Left lung (tissue), 14 donors: ENCODE measurements at places on chromosomes 6 and 20. TPM values are rescaled to one million over a fixed set of nuclear protein-coding genes. Genes with fewer than 3 reads are reported as not detected.

The HLA-G gene
- total RNA-seq: 11.1 TPM

The CGAS gene
- total RNA-seq: 11.8 TPM

DNA sequence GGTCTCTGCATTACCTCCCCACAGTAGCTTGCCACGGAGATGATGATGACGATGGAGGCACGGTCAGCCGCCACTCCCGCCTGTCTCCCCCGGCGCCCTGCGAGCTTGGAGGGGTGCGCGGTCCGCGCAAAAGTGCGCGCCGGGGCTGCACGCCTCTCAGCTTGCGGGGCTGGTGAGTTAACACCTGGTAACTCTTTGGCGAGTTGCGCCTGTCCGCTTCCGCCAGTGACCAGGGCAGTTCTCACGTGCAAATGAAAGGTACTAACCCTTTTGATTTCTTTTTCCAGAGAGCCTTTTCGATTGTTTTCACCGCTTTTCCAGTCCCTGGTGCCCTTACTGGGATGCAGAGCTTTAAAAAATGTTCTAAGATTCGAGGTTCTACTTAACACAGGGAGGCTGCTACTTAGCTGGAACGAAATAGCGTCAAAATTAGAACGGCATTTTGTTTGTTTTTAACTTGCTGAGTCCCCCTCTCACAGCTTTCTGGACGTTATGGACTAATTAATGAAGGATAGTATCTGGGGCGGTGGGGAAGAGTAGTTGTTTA, 6.2 kb downstream of the GRIK2 start:
- no peaks in the 10 kb centered on the region for H3K36me3 ChIP-seq
- no peaks in the 10 kb centered on the region for H3K4me1 ChIP-seq
- no peak overlapping the region for H3K4me3 ChIP-seq
- H3K27ac ChIP-seq: no peak overlapping the region
- no peak for DNase-seq
- peaks cover 92% of the 10 kb centered on the region for H3K27me3 ChIP-seq

- no peaks in the 10 kb centered on the region for H3K27me3 ChIP-seq
- DNase-seq: no peak
- H3K36me3 ChIP-seq: no peaks in the 10 kb centered on the region
- no peak overlapping the region for H3K4me3 ChIP-seq
- H3K27ac ChIP-seq: no peak overlapping the region
- H3K4me1 ChIP-seq: peaks cover 6% of the 10 kb centered on the region
Measured at GRCh38 chr6:71290611-71291010, 2.0 kb downstream of the OGFRL1 start.

GRCh38 chr6:241336-241865, 50.9 kb upstream of the DUSP22 start:
- DNase-seq: no peak
- no peaks in the 10 kb centered on the region for H3K27me3 ChIP-seq
- no peaks in the 10 kb centered on the region for H3K36me3 ChIP-seq
- H3K27ac ChIP-seq: no peak overlapping the region
- H3K4me3 ChIP-seq: no peak overlapping the region

The BANF2 gene
- total RNA-seq: not detected

DNA sequence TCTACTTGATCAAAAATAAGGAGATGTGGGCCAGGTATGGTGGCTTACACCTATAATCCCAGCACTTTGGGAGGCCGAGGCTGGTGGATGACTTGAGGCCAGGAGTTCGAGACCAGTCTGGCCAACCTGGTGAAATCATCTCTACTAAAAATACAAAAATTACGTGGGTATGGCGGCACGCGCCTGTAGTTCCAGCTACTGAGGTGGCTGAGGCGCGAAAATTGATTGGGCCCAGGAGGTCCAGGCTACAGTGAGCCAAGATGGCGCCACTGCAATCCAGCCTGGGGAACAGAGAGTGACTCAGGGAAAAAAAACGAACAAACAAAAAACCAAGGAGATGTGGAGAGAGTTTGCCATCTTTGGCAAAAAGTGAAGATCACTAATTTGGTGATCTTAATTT, 65.3 kb downstream of the BMP2 start:
- H3K36me3 ChIP-seq: no peaks in the 10 kb centered on the region
- no peak for DNase-seq
- H3K4me3 ChIP-seq: no peak overlapping the region
- H3K4me1 ChIP-seq: no peaks in the 10 kb centered on the region
- no peak overlapping the region for H3K27ac ChIP-seq

The ELOVL2 gene
- 0.24 TPM for total RNA-seq

- no peaks in the 10 kb centered on the region for H3K27me3 ChIP-seq
- no peaks in the 10 kb centered on the region for H3K36me3 ChIP-seq
- H3K27ac ChIP-seq: no peak overlapping the region
- H3K4me1 ChIP-seq: no peaks in the 10 kb centered on the region
- H3K4me3 ChIP-seq: no peak overlapping the region
Measured at GRCh38 chr6:84432619-84433018, 205.2 kb upstream of the CEP162 start.

GRCh38 chr6:146857980-146858347, 259.2 kb downstream of the ADGB start:
- H3K27me3 ChIP-seq: no peaks in the 10 kb centered on the region
- H3K27ac ChIP-seq: no peak overlapping the region
- H3K4me1 ChIP-seq: no peaks in the 10 kb centered on the region
- DNase-seq: no peak

The C20orf204 gene
- 0.76 TPM for total RNA-seq

DNA sequence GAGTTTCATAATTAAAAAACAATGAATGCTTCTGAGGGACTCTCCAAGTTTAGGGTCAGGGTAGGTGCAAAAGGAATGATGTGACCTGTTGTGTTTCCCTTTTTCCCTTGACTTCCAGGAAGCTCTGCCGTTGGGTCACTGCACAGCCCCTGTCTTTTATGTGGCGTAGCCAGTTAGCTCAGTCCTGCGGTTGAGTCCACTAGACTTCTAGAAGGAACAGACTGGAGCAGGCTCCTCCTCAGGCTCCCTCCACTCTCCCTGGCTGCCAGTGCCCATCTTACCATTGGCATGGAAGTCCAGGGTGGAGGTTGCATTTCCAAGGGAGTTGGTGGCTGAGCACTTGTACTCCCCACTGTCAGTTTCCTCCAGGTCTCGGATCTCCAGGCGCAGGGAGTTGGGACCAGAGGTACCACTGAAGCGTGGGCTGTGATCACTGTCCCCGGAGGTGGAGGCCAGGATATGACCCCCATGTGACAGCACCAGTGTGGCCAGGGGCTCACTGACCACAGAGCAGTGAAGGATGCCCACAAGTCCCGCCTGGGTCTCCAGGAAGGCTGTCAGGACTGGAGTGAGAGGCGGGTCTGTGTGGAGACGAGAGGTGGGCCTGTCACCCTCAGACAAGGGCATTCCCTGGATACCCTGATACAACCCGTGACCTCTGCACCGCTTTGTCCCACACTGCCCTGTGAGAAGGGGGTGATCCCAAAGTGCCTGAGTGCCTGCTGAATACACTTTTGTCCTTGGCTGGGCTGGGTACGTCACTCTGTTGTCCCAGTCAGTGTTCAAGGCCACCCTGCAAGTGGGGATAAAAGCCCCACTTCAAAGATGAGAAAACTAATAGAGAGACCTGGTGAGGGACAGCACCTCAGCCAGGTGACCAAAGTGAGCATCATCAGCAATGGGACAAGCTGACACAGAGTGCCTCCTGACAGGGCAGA, 11.1 kb downstream of the SIGLEC1 start:
- H3K36me3 ChIP-seq: peaks cover 47% of the 10 kb centered on the region
- no peaks in the 10 kb centered on the region for H3K27me3 ChIP-seq
- no peak for DNase-seq
- no peaks in the 10 kb centered on the region for H3K4me1 ChIP-seq

DNA sequence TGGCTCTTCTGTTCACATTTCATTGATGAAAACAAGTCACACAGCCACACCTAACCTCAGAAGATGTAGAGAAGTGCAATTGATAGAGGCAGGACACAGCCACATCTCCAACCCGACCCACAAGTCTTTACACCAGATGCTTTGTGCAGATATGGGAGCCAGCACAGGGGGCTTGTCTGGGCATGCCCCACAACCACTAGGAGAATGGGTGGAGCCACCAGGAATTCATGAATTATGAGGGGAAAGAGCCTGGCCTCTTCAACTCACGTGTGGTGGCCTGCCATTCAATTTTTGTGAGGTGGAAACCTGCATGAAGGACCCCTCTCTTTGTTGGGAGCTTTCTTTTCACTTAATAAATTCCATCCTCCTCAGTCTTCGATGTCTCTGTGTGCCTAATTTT, 79.1 kb downstream of the OGFRL1 start:
- no peaks in the 10 kb centered on the region for H3K36me3 ChIP-seq
- no peak overlapping the region for H3K27ac ChIP-seq
- DNase-seq: no peak
- H3K4me1 ChIP-seq: peaks cover 19% of the 10 kb centered on the region

GRCh38 chr6:48476257-48476656, 365.3 kb upstream of the PTCHD4 start:
- no peak for DNase-seq
- H3K27me3 ChIP-seq: no peaks in the 10 kb centered on the region
- no peak overlapping the region for H3K27ac ChIP-seq
- no peaks in the 10 kb centered on the region for H3K4me1 ChIP-seq
- H3K36me3 ChIP-seq: no peaks in the 10 kb centered on the region

- H3K36me3 ChIP-seq: no peaks in the 10 kb centered on the region
- no peak overlapping the region for H3K4me3 ChIP-seq
- no peaks in the 10 kb centered on the region for H3K27me3 ChIP-seq
- H3K4me1 ChIP-seq: no peaks in the 10 kb centered on the region
Measured at GRCh38 chr20:4304601-4305000, 289.2 kb upstream of the RNF24 start.

DNA sequence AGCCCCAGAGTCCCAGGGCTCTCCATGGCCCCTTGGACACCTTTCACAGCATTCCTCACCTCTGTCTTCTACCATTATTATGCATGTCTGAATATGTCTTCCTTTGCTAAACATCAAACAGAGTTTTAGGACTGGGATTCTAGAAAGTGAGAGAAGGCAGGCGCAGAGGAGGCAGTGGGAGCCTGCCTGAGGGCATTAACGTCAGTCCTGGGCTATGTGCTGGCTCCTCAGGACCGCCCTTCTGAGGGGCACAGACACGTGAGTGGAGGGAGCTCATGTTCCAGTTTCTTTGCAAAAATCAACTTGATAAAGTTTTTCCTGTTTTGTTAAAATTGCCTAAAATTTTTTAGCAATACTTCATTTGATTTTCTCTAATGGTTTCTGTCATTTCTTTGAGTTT, 38.0 kb downstream of the C6orf15 start:
- no peak overlapping the region for H3K4me3 ChIP-seq
- no peak for DNase-seq
- H3K27ac ChIP-seq: no peak overlapping the region

- H3K36me3 ChIP-seq: peaks cover 84% of the 10 kb centered on the region
- DNase-seq: no peak
- peaks cover 40% of the 10 kb centered on the region for H3K4me1 ChIP-seq
- H3K27ac ChIP-seq: peak overlapping the region; percentile 58
- H3K27me3 ChIP-seq: no peaks in the 10 kb centered on the region
Measured at GRCh38 chr20:17611540-17612286, 41.8 kb downstream of the DSTN start.

The LY86 gene
- total RNA-seq: 10.9 TPM

GRCh38 chr6:155676346-155676745, 220.7 kb upstream of the NOX3 start:
- H3K36me3 ChIP-seq: no peaks in the 10 kb centered on the region
- H3K27me3 ChIP-seq: no peaks in the 10 kb centered on the region
- H3K27ac ChIP-seq: no peak overlapping the region
- H3K4me3 ChIP-seq: no peak overlapping the region
- no peak for DNase-seq

DNA sequence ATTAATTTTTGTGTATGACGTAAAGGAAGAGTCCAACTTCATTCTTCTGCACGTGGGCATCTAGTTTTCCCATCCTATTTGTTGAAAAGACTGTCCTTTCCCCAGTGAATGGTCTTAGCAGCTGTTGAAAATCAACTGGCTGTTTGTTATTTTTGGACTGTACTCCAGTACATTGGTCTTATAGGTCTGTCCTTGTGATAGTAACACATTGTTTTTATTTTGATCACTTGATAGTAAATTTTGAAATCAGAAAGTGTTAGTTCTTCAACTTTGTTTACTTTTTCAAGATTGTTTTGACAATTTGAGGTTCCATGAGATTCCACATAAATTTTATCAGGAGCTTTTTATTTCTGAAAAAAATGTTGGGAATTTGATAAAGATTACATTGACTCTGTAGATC, 280.2 kb upstream of the FOXQ1 start:
- H3K4me3 ChIP-seq: no peak overlapping the region
- H3K27ac ChIP-seq: no peak overlapping the region
- no peaks in the 10 kb centered on the region for H3K4me1 ChIP-seq

GRCh38 chr20:16761305-16761829, 13.2 kb downstream of the OTOR start:
- no peak overlapping the region for H3K4me3 ChIP-seq
- no peaks in the 10 kb centered on the region for H3K4me1 ChIP-seq
- H3K27ac ChIP-seq: no peak overlapping the region
- peaks cover 9% of the 10 kb centered on the region for H3K27me3 ChIP-seq
- DNase-seq: peak; percentile 81

DNA sequence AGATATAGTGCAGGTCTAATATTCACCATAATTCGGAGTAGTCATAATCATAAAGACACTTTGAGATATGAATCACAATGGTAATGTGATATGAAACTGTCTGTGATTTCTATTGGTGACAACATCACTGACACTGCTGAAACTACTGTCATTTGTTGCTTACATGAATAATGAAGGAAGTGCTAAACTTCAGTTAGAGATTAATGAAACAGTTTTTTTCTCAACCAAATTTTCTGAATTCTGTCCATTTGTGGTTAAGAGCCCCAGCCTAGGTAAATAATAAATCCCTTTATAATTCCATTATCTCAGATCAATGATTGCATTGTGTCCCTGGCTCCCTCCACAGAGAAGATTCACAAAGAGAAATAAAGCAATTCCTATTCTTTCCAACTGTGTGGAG, 122.6 kb downstream of the HIVEP2 start:
- no peak for DNase-seq
- no peak overlapping the region for H3K4me3 ChIP-seq
- no peaks in the 10 kb centered on the region for H3K27me3 ChIP-seq
- no peaks in the 10 kb centered on the region for H3K36me3 ChIP-seq
- H3K27ac ChIP-seq: no peak overlapping the region

GRCh38 chr6:43878823-43879495, 108.9 kb downstream of the VEGFA start:
- no peak overlapping the region for H3K27ac ChIP-seq
- H3K27me3 ChIP-seq: no peaks in the 10 kb centered on the region
- no peaks in the 10 kb centered on the region for H3K4me1 ChIP-seq
- no peaks in the 10 kb centered on the region for H3K36me3 ChIP-seq
- no peak for DNase-seq
- no peak overlapping the region for H3K4me3 ChIP-seq

The SYNDIG1 gene
- total RNA-seq: 2.0 TPM

The GJA1 gene
- 162 TPM for total RNA-seq
